ENCODE measurements at places on chromosomes 5 and 9.

- DNase-seq, result no peak
These were observed 14.3 kb downstream of the ATPSCKMT start for GRCh38 chr5:10235350-10235749.

- no peak for DNase-seq
These were observed 359.6 kb upstream of the SMC2 start for GRCh38 chr9:103734471-103734870.

- no peak for DNase-seq
These were observed 14.8 kb upstream of the SMIM15 start for GRCh38 chr5:61177070-61177469.

GRCh38 chr5:177336112-177336511 is 15.4 kb downstream of the LMAN2 start:
- no peak for DNase-seq

GRCh38 chr5:55308254-55308836 is 556 bp downstream of the MTREX start:
- DNase-seq, result peak; percentile 55

DNA sequence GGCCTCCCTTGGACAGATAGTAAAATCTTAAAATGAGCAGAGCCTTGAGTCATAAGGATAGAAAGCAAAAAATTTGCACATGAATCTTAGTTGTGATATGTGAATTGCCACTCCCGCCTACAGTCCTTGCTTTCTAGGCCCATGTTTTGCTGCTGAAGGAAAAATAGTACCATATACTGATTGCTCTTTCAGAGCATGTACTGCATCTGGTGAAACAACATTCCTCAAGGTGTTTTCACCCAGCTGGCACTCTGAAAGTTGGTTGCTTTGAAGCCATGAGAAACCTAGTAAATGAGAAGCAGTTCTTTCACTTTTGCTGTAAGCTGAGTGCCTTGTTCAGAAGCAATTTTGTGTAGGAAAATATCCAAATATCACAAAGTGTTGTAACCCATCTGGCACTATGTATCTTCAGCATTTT is 10.3 kb downstream of the CDC37L1 start:
- DNase-seq, result no peak

- peak; percentile 67 for DNase-seq
These were observed at the start of gene MGAT4B for GRCh38 chr5:179806250-179807048. Gene MGAT4B, minus strand, starts transcription at chr5:179806866. Its CDS starts 283 bp downstream, at chr5:179806583.

- DNase-seq, result no peak
These were observed 1.3 kb downstream of the NR5A1 start for GRCh38 chr9:124505901-124506346.

DNA sequence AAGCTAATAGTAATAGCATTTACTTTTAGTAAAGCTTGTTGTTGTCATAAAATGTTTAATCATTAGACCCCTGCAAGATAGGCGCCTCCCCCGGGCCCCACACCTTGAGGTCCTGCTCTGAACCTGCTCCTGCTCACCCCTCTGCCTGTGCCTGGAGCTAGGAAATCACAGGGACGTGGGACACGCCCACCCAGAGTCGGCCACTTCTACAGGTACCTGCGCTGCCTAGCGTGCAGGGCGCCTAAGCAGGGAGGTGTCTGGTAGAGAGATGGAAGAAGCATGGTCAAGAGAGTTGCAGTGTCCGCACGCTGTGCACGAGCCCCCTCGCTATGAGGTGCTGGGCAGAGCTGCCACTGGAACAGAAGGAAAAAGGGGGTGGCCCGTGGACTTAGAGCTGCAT is 52.6 kb downstream of the HINT1 start:
- DNase-seq, result peak; percentile 9

GRCh38 chr5:138350563-138350890 is 2.0 kb upstream of the KDM3B start:
- DNase-seq, result no peak

- DNase-seq, result no peak
These were observed 92.7 kb downstream of the KCNIP1 start for GRCh38 chr5:170596482-170597044.

GRCh38 chr5:141873933-141874261 is 4.3 kb downstream of the PCDH1 start:
- no peak for DNase-seq

- DNase-seq, result no peak
These were observed 38.1 kb downstream of the ITGA1 start for GRCh38 chr5:52825826-52826225.

DNA sequence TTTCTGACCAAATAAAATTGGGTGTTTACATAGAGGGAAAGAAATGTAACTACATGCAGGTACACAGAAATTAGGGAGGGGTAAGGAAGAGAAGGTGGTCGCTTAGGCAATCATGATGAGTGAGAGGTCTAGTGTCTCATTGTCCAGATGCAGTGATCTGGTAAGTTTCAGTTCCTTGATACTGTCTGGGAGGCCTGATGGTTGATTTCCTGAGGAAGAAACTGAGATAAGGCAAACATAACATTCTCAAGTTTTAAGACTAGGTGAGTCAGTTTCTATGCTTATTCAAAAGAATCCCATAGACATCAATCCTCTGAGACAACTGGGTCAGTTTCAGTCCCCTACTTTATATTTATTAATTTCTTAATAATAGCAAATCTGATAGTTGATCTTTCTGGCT is 843.3 kb upstream of the CDH10 start:
- no peak for DNase-seq

DNA sequence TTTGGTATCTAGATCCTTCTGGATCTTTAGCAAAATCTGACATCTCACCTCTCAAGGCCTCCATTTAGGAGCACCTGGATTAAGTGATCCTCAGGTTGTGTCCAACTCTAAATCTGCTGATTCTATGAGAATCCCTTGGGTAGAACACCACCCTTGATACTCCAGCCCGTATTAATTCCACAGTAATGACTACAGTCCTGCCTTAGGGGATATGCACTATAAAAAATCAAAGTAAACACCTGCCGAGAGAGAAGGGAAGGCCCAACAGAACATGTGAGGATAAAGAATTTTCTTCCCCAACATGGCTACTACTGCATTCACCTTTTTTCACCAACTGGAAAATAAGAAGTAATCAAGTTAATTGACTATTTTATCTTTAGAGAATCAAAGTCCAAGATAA is 27.6 kb downstream of the DAP start:
- DNase-seq, result no peak

- DNase-seq, result no peak
These were observed 144.6 kb upstream of the ZNF366 start for GRCh38 chr5:72651779-72652178.

GRCh38 chr9:88373045-88373444 is 15.2 kb upstream of the SPIN1 start:
- no peak for DNase-seq

GRCh38 chr5:131302506-131302905 is 38.7 kb downstream of the CDC42SE2 start:
- no peak for DNase-seq

DNA sequence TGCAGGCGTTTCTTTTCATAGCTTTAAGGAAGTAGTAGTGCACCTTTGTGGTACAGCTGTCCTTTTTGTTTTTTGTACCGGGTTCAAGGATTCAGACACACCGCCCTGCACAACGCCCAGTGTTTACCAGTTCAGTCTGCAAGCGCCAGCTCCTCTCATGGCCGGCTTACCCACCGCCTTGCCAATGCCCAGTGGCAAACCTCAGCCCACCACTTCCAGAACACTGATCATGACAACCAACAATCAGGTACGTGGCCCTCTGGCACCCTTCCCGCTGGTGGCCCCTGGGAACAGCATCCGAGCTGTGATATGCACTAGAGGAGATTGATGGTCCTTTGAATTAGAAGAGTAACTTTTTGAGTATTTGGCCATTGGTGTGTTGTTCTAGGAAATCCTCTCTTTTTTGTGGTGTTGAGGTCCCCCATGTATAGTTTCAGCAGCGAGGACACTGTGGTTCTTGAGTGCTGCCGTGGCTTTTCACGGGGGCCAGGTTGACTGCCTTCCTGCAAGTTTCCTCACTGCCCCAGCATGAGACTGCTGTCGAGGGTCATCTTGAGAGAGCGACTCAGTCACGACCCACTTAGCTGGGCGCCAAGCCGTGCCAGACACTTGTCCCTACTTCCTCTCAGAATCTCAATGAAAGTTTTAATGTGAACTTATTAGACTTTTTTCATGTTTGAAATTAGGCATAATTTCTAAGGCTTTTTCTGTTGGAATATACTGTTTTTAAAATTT is 37.9 kb downstream of the TENT4A start:
- DNase-seq, result no peak

GRCh38 chr9:113644321-113644720 is 180.8 kb downstream of the RGS3 start:
- no peak for DNase-seq

- peak; percentile 62 for DNase-seq
These were observed at the start of gene SELENOP for GRCh38 chr5:42811591-42812446. Gene SELENOP, minus strand, starts transcription at chr5:42811892. Its CDS starts 3,539 bp downstream, at chr5:42808353.

DNA sequence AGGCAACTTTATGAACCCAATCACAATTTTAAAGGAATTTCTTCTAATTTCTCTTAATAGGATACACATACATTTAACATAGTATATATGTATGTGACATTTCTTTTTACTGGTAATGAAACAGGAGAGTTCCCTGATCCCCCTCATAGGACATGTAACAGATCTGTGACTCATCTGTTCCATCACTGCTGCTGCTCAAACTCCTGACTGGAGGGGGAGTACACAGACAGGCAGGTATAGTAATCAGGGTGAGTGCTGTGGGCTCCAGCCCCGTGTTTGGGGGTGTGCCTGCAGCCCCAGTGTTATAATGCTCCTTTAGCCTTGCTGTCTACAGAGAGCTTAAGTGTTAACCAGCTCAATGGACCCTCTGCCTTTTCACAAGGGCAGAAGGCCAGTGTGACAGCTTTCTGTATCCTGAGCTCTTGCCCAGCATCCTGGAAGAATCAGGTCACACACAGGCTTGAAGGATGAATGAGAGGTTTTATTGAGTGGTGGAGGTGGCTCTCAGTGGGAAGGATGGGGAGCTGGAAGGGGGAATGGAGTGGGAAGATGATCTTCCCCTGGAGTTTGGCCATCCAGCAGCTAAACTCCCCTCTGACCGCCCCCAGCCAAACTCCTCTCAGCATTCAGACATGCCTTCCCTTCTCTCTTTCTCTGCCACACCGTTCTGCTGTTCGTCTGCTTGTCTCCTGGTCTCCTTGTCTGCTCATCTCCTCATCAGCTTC is 161.3 kb downstream of the ZNF608 start:
- no peak for DNase-seq

DNA sequence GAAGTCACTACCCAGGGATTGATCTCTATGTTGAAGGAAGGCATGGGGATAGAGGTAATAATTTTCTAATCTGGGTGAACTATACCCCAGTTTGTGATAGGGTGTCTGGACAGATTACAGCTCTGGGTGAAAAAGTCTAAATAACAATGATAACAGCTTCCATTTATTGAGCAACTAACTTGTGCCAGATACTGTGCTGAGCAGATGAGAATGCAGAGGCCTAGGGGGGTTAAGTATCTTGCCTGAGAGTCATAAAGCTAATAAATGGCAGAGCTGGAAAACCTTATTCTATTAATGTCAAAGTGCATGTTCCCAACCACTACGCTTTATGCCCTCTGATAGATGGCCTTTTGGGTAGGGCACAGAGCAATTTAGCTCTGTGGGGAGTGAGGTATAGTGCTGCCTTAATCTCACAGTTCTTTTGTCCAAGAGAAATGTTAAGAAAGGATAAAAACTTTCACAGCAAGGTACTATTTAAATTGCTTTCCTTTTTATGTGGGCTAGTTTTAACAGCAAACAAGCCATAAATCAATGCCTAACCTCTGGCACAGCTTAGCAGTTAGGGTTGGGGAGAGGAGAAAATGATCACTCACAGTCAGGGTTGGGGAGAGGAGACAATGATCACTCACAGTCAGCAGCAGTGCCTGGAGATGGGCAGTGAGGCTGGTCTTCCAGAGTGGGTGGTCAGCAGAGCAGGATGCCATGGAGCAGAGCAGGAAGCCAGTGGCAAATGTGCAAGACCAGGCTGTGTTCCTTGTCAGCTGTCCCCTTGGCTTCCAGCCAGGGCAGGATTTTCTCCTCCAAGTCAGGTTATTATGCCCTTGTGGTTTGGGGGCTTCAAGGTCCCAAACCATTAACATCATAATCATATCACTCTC is 187.0 kb downstream of the CARTPT start:
- DNase-seq, result peak; percentile 46

DNA sequence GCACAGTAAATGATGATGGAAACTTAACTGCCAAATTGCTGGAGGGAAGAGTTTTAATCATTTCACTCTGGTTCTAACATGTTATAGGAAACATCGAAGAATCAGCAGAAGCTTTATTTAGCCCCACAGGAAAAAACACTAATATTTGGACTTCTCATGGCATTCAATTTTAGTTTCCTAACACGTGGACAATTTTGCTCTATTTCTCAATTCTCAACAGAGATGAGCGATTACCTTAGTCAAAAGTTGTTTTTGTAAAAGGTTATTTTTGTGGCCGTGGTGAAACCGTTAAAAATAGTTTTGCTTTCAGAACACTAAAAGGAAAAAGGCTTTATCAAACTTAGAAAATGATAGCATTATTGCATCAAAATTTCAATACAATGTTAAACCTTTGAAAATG is 235.2 kb downstream of the PLK2 start:
- no peak for DNase-seq

GRCh38 chr5:148653836-148654781 is at the start of gene HTR4:
Gene HTR4, minus strand, starts transcription at chr5:148654527. Its CDS starts 17,513 bp downstream, at chr5:148637014.
- no peak for DNase-seq

DNA sequence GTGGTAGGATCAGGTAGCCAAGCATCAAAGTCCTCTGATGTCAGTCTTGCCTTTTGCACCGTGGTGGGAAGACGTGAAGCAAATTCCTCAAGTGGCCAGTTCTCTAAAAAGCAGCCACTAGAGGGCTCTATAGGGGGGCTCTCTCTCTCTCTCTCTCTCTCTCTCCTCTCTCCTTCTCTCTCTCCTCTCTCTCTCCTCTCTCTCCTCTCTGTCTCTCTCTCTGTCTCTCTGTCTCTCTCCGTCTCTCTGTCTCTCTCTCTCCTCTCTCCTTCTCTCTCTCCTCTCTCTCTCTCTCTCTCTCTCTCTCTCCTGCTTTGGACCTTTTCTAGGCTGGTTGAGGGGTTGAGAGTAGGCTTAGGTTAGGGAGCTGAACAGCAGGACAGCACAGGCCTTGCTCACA is 13.9 kb upstream of the OSMR start:
- DNase-seq, result no peak

Data from kidney (tissue), 22 donors.